ENCODE measurements at places on chromosomes 16 and 17.

DNA sequence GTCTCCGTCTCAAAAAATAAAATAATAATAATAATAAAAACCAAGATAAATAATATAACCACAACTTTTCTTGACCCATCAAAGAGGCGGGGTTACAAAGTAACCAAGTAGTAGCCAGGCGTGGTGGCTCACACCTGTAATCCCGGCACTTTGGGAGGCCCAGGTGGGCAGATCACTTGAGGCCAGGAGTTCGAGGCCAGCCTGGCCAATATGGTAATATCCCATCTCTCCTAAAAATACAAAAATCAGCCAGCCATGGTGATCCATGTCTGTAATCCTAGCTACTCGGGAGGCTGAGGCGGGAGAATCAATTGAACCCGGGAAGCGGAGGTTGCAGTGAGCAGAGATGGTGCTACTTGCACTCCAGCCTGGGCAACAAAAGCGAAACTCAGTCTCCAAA, 45.3 kb downstream of the ADCY9 start:
- DNase-seq: no peak

GRCh38 chr16:3865241-3865640, 15.3 kb downstream of the CREBBP start:
- DNase-seq: no peak

DNA sequence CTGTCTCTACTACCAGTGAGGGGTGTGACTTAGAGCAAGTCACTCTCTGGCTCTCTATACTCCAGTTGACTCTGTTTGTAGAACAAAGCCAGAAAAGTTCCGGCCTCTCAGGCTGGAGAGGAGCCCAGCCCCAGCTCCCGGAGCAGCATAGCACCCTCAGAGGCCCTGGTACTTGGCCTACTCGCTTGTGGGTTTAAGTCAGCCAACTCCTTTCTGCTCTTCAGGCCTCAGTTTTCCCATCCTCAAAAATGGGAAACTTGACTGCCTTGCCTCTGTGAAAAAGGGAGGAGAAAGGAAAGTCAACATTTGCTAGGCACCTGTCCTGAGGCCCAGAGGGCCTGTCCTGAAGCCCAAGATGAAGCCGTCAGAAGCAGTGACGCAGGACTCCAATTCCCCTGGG, 1.1 kb downstream of the CHST6 start:
- DNase-seq: no peak

DNA sequence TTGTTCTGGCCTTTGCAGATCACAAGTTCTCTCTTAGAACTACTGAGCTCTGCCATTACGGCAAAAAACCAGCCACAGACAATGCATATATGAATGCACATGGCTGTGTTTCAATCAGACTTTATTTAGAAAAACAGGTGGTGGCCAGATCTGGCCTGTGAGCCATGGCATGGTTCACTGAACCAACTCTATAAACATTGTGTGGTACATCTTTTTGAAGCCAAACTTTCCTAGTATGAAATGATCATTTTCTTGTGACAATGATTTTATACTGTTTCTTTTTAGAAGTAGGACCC, 65.9 kb upstream of the AMZ2 start:
- DNase-seq: no peak

DNA sequence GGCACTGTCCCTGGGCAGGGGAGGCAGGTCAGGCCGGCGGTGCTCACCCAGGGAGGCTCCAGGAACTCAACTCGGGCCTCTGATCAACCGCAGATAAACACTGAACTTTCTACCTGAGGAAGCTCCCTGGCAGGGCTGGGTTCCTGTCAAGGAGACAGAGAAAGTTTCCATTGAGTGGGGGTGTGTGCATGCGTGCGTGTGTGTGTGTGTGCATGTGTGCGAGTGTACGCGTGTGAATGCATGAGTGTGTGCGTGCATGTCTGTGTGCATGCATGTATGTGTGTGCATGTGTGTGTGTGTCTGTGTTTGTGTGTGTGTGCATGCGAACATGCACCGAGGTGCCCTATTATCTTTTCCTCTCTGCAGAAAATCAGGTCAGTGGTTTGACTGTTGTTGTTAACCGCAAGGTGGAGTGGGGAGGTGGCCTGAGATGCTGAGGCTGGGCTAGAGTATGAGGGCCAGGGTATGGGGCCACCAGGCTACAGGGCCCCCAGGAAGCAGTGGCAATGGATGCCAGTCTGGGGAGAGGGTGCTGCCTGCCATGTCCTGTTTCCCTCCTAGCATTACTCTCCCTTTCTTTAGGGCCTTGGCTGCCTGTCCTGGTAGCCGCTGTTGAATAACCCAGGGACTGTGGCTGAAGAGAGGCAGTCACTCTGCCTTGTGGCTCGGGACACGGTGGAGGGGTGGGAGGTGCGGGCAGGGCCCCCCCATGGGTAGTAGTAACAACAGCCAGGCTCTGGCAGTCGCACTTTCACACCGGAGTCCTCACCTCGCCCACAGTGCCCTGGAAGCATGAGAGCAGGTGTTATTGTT, 24.0 kb downstream of the CCR7 start:
- no peak for DNase-seq

- no peak for DNase-seq
These were observed at the start of gene RAB37 for GRCh38 chr17:74736513-74737298. Gene RAB37, plus strand, starts transcription at chr17:74737256. Its CDS starts 17 bp downstream, at chr17:74737273.

GRCh38 chr17:81960130-81960958, 643 bp downstream of the NOTUM start:
- DNase-seq: no peak

DNA sequence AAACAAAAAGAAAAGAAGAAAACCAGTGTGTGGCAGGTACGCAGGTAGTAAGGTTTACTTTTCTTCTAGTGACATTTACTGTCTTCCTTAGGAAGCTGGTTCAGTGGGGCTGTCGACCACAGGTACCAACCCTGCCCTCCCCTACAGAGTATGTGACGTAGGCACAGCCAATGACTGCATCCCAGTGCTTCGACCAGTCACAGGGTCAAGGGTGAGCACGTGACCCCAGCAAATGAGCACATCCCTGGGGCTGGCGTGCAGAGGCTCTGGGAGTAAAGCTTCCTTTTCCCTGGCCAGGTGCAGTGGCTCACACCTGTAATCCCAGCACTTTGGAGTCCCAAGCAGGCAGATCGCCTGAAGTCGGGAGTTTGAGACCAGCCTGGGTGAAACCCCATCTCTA, 38.9 kb upstream of the PLCG2 start:
- no peak for DNase-seq

DNA sequence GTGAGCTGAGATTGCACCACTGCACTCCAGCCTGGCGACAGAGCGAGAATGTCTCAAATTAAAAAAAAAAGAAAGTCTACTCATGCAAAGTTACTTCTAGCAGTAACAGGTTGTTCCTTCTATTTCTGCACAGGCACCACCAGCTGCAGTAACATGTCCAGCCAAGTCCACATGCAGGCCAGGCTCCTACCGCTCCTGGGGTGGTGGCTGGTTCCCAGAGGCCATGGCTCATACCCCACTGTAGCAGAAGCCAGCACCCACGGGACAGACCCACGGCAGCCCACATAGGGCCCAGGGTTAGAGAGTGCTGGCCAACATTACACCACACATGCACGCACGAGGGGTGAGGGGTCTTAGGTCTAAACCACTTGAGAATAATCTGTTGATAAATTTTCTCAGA, 26.7 kb upstream of the TRAP1 start:
- no peak for DNase-seq

DNA sequence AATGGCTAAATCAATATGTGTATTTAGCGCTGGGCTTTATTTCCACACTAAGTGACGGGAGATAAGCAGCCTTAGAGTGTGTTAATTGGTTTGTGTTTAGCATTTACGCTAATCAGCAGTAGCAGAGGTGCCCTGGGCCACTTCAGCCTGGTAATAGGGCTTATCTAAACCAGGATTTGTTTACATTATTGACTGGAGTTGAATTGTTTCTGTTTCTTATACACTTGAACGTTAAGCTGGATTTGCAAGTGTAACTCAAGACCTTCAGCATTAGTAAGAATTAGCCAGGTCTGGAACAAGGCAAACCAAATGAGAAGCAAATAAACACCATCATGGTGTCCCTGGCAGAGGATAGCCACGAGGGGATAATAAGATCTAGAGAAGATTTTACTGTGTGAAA, 313.6 kb downstream of the HS3ST4 start:
- peak; percentile 36 for DNase-seq

DNA sequence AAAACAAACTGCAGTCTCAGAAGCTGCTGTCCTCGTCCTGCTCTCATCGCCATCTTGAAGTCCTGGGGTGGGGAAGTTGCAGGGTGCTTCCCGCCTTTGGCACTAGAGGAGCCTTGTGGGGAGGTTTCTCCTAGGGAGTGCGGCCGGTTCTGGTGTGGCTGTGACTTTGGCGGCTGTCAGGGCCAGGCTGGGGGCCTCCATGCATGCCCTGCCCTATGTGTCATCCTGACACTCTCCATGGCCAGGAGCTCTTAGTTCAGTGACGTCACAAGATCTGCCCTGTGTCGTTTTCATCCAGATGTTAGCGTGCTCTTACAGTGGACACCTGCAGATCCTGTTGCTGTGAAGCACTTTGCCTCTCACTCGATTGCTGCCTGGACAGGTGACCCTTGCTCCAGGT, 49.6 kb downstream of the PLD6 start:
- DNase-seq: no peak

Measured in NCI-H2029 (cell line).